Fibroblast of skin of right biceps (primary cell): ENCODE measurements at places on chromosomes 11 and 22.

DNA sequence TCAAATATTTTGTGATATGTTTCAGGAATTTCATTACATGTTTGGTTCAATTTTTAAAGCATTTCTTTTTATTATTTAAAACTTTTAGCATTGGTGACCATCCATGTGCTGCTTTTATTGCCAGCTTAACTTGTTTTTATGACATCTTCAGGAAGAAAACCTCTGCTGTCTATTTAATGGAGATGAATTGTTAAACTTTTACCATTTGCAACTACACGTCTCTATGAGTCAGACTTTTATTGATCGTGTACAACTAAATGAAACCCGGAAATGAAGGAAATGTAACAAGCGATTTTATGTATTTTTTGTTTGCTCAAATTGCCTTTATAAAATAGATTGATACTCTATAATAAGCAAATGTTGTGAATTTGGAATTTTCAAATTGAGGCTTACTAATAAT lies 113.0 kb downstream of the PTPRJ start:
- no peak for DNase-seq

- peak; percentile 86 for DNase-seq
These were observed 10.1 kb downstream of the COA4 start for GRCh38 chr11:73866586-73866996.

DNA sequence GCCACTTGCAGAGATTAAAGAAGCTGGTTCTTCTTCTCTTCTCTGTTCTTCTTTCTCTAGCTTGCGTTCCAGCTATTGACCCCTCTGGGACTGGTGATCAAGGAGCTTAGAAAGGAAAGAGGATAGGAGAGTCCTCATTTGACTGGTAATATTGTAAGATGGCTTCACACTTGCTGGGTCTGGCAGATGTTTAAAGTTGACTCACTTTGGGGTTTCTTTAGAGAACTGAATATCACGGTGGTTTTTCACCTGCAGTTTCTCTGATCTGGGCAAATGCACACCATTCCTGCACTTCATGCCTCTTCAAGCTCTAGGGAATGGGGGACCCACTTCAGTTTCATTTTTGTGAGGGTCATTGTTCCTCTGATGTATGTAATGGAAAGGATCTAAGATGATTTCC lies 41.8 kb upstream of the DEUP1 start:
- no peak for DNase-seq

DNA sequence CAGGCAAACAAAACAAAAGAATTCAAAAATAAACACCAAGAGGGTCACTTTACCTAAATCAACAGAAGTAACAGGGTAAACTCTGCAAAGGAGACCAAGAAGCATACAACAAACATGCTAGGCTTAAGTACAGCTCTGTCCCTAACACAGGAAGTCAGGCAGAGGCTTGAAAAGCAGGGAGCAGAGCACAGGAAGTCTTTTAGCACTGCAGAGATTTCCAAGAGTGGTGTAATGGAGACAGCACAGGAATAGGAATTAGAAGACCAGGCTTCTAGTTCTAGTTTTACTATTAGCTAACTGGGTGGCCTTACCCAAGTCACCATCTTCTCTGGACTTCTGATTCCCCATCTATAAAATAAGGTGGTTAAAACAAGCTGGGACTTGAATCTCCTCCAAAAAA lies 1.9 kb downstream of the RBFOX2 start:
- DNase-seq, result peak; percentile 54

DNA sequence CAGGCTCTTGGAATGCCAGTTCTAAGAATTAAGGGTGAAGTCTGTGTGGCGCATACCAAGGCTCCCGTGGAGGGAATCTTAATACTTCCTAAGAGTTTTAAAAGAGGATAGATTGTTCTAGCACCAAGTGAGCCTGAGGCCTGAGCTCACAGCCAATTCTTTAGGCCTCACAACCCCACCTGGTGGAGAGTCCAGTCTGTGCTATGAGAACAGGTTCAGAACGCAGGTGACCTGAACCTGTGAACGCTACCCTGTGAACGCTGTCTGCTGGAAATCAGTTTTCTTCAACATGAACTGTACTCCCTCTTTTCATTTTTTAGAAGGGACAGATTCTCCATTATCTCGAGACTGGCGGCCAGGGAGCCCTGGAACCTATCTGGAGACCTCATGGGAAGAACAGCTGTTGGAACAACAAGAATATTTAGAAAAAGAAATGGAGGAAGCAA lies 43.2 kb upstream of the DLAT start:
- DNase-seq, result peak; percentile 32

DNA sequence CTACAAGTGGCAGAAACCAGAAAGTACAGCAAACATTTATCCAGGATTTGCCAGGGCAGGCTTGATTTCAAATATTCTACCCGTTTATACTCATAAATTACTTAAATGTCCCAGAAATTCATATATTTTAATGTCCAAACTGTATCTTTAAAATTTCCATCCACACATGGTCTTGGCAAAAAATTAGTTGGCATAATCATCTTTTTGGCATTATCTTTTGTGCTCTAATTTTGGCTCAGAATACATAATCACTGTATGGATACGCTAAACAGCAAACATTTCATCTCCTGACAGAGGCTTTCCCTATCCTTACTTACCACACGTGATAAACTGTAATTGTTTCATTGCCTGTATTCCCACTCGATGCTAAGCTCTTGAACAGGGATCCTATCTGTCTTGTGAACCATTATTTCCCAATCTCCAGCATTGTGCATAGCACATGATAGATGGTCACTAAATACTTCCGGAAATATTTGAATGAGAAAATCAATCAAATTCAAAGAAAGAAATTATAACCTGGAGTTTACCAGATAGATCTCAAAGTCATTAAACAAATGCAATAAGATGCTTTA lies 64.2 kb downstream of the CADM1 start:
- no peak for DNase-seq

GRCh38 chr22:50250555-50251476 lies at the start of gene HDAC10:
HDAC10 (minus strand) TSS chr22:50251265; CDS start chr22:50251032, 233 bp downstream.
- DNase-seq, result peak; percentile 82

- no peak for DNase-seq
These were observed 28.8 kb downstream of the FLRT1 start for GRCh38 chr11:64064374-64065140.

DNA sequence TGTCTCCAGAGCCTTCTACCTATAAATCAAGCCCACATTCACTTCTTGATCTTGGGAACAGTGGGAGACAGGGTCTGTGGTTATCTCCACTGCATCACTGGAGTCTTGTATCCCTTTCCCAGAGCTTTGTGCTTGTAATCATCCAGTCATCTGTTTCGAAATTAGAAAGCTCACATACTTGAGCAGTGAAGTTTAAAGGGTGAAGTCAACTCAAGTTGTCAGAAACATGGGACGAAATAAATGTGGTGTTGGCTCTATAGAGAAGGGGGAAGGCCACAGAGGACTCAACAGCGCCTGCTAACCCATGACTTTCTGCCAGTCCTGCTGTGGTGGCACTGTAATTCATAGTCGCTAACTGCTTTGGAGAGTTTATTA lies 197.5 kb downstream of the DBX1 start:
- DNase-seq, result peak; percentile 90

- no peak for DNase-seq
These were observed 60.5 kb downstream of the MORC2 start for GRCh38 chr22:30908051-30908461.

GRCh38 chr11:67517784-67518552 lies 5.3 kb downstream of the CABP2 start:
- DNase-seq, result no peak

DNA sequence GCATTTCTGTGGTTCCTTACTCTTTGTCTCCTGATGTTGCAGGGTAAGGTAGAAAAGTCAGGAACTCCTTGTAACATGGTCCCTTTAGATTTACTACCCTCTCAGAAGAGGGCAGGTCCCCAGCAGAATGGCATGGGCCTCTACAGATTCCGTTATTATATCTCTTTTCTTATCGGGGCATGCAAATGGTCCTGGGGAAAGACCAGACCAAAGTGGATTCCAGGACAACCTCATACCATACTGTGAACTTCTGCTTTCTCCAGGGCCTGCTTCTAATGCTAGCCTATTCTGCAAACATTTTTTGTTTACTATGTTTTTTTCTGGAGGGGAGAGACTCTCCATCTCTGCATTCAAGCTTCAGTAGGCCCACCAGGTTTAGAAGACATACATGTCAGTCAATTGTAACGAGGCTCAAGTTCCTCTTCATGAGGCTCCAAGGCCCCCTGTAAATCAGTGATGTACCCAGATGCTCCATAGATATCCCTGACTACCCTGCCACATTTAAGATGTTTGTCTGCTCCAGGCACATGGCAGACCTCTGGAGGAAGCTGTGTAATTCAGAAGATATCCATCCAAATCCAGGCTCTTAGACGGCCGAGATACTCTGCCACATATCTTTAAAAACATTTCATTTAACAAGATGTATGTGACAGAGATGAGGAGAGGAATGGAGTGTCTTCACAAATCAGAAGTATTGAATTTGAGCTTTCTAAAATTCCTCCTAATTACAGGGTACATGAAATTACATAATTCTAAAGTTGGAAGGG lies 8.5 kb upstream of the ME3 start:
- no peak for DNase-seq

- DNase-seq, result no peak
These were observed 193.5 kb downstream of the NAV2 start for GRCh38 chr11:19906126-19906525.

DNA sequence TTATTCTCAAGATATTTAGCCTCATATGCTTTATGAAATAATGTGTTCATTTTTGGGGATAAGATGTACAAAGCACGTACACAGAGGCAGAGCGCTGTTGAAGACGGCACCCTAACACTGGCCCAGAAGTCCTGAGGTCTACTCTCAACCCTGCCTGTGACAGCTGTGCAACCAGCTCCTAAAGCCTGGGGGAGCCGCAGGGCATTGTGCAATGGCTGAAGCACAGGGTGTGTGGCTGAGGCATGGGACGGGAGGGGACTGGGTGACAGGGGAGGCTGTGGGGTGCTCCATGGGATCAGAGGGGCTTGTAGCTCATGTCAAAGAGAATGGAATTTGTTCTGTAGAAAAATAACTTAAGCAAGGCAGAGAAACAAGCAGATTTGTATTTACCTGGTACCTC lies 27.7 kb downstream of the FAM227A start:
- no peak for DNase-seq

GRCh38 chr22:41596776-41597634 lies 7.4 kb upstream of the PMM1 start:
- DNase-seq, result peak; percentile 33

GRCh38 chr22:37283393-37283937 lies 1.2 kb downstream of the CYTH4 start:
- no peak for DNase-seq

- peak; percentile 20 for DNase-seq
These were observed 2.3 kb downstream of the SLC25A1 start for GRCh38 chr22:19176175-19176643.

DNA sequence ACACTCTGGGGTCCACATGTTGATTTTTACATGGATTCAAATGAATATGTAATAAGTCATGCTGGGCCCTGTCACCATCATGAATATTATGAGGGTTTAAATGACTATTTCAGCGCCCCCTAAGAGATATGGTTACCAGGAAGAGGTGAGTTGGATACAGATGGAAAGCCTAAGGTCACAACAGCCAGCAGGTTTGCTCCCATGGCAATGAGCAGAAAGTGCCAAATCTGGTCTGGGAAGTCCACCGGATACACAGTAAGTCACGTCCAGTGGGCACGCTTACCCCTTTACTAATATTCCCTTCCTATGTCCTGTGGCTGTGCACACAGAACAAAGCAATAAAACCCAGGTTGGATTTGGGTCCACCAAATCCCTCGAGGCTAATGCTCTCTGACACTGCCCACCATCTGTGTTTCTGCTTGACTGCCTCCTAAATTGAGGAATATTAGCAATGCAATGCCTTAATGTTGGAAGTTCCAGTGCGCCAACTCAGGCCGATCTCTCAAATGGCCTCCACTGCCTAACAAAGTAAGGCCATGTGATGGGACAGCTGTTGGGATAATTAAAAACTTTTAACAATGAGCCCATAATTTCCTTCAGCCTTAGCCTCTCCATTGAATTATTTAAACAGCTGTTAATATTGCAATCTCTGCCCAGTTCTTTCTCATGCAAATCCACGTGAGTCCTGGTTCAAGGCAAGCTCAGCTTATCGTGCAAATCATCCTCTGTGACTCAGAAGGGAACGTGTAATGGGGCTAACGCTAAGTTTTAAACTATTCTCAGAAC lies 97.6 kb downstream of the SLC1A2 start:
- peak; percentile 91 for DNase-seq

DNA sequence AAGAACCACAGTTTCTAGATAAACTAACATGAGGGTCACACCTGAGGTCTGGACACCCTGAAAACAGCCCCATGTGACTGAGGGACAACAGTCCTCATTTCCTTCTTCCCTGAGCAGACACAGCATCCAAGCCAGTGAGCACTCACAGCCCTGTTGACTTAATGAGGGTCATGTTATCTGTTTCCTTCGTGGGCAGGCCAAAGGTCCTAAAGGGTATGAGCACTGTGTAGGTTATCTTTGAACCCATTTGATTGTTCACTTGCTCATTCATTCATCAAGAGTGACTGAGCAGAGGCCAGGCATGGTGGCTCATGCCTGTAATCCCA lies 170.7 kb upstream of the B3GAT1 start:
- DNase-seq, result no peak

GRCh38 chr11:60169264-60169915 lies 13.5 kb downstream of the MS4A6A start:
- DNase-seq, result no peak

- DNase-seq, result no peak
These were observed 49.0 kb downstream of the SC5D start for GRCh38 chr11:121341609-121342008.

GRCh38 chr11:23680488-23681230 lies 816.2 kb upstream of the LUZP2 start:
- DNase-seq, result no peak
